Esophagus squamous epithelium (tissue), 5 donors: ENCODE measurements at places on chromosomes 2 and 18.

GRCh38 chr2:74014813-74015212 lies 30.1 kb downstream of the TET3 start:
- no peak for DNase-seq
- H3K4me1 ChIP-seq, result peaks cover 2% of the 10 kb centered on the region
- no peaks in the 10 kb centered on the region for H3K36me3 ChIP-seq
- H3K27me3 ChIP-seq, result no peaks in the 10 kb centered on the region

DNA sequence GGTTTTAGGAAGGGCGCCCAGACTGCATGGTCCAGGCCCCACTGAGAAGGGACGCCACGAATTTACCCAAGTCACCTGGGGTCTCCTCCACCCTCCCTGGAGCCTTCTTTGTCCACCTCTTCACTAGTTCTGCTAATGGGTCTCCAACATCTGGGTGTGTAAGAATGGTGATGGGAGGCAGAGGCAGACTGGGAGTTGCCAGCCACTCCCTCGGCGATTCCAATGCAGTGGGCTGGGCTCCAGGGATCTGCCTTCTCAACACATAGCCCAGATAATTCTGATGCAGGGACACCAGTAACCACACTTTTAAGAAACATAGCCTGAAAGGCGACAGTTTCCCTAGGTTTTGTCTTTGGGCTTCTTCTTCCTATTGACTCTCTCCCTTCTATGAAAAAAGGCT lies 39.1 kb downstream of the MRPL44 start:
- peaks cover 21% of the 10 kb centered on the region for H3K4me1 ChIP-seq
- H3K27ac ChIP-seq, result no peak overlapping the region

DNA sequence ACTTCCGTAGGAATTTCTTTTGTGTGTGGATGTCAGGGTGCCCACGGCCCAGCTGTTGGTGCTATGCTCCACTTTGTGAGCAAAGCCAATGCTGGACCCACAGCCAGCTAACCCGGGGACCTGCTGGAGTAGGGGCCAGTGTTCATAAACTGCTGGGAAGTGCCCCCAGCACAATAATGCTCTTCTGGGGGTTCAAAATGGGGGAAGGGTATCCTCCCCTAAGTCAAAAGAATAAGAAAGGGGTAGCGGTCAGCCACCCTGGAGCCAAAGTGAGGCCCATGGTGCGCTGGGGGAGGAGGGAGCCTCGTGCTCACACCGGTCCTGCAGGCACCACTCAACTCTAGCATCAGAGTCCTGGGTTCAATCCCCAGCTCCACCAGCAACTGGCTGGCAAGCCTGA lies 115.8 kb upstream of the NPAS2 start:
- no peaks in the 10 kb centered on the region for H3K4me1 ChIP-seq
- H3K27ac ChIP-seq, result no peak overlapping the region
- DNase-seq, result no peak
- H3K36me3 ChIP-seq, result no peaks in the 10 kb centered on the region

DNA sequence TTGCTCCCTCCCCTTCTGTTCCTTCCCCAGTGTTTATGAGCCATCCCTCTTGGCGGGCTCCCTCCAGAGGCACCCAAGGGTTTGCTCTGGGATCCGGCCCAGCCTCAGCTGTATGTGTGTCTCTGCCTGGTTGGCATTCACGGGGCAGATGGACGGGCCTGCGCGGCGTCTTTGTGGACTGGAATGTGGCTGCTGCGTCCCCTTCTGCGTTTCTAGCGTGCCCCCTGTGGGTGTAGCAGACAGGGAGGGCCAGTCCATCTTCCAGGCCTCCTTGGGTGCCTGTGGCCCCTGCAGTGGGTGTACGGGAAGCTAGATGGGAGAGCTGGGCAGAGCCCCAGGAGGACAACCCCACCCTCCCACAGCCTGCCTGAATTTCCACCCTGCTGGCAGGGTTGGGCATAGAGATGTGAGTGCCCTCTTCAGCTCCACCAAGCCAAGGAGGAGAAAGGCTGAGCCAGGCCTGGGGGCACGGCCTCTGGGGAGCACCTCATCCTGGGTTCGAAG lies 15.7 kb downstream of the GPC1 start:
- H3K36me3 ChIP-seq, result no peaks in the 10 kb centered on the region
- no peak for DNase-seq
- H3K27ac ChIP-seq, result peak overlapping the region; percentile 86
- peaks cover 97% of the 10 kb centered on the region for H3K4me1 ChIP-seq
- H3K27me3 ChIP-seq, result peaks cover 60% of the 10 kb centered on the region

GRCh38 chr2:96599941-96600340 lies 38.2 kb downstream of the KANSL3 start:
- no peak overlapping the region for H3K27ac ChIP-seq
- no peaks in the 10 kb centered on the region for H3K4me1 ChIP-seq
- peaks cover 99% of the 10 kb centered on the region for H3K36me3 ChIP-seq
- no peaks in the 10 kb centered on the region for H3K27me3 ChIP-seq
- no peak for DNase-seq
- no peak overlapping the region for H3K4me3 ChIP-seq

DNA sequence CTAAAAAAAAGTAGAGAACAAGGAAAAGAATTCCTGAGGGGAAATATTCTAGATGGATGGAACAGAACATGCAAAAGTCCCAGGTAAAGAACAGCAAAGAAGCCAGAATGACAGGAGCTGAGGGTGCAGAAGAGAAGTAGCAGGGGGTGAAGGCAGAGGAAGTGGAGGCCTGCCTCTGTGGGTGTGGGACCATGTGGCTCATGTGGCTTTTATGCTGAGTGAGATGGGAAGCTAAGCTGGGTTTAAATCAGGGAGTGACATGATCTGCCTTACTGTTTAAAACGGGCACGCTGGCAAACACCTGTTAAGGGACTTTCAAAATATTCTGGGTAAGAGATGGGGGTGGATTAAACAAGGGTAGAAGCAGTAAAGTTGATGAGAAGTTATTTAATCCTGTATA lies 40.0 kb downstream of the GKN2 start:
- no peaks in the 10 kb centered on the region for H3K27me3 ChIP-seq
- DNase-seq, result no peak
- H3K27ac ChIP-seq, result no peak overlapping the region
- H3K4me3 ChIP-seq, result no peak overlapping the region
- no peaks in the 10 kb centered on the region for H3K36me3 ChIP-seq
- peaks cover 11% of the 10 kb centered on the region for H3K4me1 ChIP-seq

GRCh38 chr2:156004459-156004858 lies 328.1 kb downstream of the NR4A2 start:
- H3K27me3 ChIP-seq, result no peaks in the 10 kb centered on the region
- H3K4me3 ChIP-seq, result no peak overlapping the region
- H3K4me1 ChIP-seq, result no peaks in the 10 kb centered on the region

GRCh38 chr2:7748717-7749415 lies 831.7 kb downstream of the RNF144A start:
- H3K4me1 ChIP-seq, result peaks cover 6% of the 10 kb centered on the region
- no peak overlapping the region for H3K4me3 ChIP-seq
- no peak overlapping the region for H3K27ac ChIP-seq
- DNase-seq, result no peak

- H3K27ac ChIP-seq, result peak overlapping the region; percentile 74
- peaks cover 16% of the 10 kb centered on the region for H3K4me1 ChIP-seq
- no peaks in the 10 kb centered on the region for H3K36me3 ChIP-seq
- DNase-seq, result no peak
- no peak overlapping the region for H3K4me3 ChIP-seq
Measured at GRCh38 chr2:236871500-236872001, 214.1 kb upstream of the COPS8 start.

DNA sequence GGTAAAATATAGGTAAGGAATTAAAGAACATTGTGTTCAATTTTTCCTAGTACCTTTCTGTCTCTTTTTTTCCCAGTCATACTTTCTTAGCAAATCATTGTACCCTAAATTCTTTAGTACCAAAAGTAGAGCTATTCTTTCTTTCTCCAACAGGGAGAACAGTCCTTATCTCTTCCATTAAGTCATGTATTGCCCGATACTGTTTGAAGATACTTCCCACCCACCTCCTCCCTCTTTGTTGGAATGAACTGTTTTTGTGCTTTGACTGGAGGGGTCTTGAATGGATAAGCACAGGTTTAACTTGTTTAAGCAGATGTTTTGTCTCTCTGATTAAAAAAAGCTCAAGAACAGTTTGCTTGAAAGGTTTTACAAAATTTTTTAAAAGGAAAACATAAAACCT lies 41.3 kb downstream of the RAB10 start:
- no peak overlapping the region for H3K27ac ChIP-seq
- no peak overlapping the region for H3K4me3 ChIP-seq
- H3K36me3 ChIP-seq, result no peaks in the 10 kb centered on the region
- no peaks in the 10 kb centered on the region for H3K4me1 ChIP-seq
- no peak for DNase-seq

DNA sequence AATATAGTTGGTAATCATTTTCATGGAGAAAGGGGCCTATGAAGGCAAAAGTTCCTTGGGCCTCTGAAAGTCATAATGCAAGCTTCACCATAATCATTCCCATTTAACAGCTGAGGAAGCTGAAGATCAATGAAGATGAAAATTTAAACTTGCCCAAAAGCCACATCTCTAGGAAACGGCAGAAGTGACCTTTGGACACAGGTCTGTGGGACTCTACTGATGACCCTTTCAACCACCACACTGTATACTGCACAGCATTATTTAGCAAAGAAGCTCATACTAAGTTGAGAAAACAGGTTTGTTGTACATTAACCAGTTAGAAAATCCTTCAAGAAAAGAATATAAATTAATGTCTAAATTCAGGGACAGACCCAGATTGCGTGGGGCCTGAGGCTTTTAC lies 51.6 kb upstream of the ACTR3 start:
- no peak overlapping the region for H3K4me3 ChIP-seq
- H3K36me3 ChIP-seq, result no peaks in the 10 kb centered on the region
- H3K27me3 ChIP-seq, result no peaks in the 10 kb centered on the region

- no peak within 1 kb of the TSS for H3K4me3 ChIP-seq
- no peak within 1 kb of the TSS for H3K27ac ChIP-seq
- DNase-seq, result no peak
- H3K27me3 ChIP-seq, result no peaks in the 10 kb centered on the region
- no peaks in the 10 kb centered on the region for H3K36me3 ChIP-seq
Measured at GRCh38 chr18:45723567-45724355, at the start of gene SLC14A1. SLC14A1 (plus strand) TSS chr18:45724181; CDS start chr18:45730321, 6,140 bp downstream.

DNA sequence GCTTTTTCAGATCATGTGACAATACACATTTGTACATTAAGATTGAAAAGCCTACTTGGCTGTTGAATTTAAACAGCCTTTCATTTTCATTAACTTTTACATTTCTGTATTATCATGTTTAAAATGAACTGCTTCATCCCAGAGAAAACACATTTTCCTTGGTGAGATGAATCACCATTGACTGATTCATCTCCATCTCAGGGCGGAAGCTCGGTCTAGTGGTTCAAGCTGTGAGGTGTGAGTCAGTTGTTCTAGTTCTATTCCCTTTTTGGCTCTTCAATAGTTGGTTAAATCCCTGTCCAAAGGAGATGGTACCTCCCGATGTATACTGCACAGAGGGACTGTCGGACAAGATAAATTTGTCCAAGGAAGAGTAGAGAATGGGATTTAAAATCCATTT lies 189.7 kb downstream of the ADCYAP1 start:
- H3K27me3 ChIP-seq, result no peaks in the 10 kb centered on the region
- no peak for DNase-seq
- H3K4me3 ChIP-seq, result no peak overlapping the region
- no peaks in the 10 kb centered on the region for H3K36me3 ChIP-seq
- H3K4me1 ChIP-seq, result no peaks in the 10 kb centered on the region
- no peak overlapping the region for H3K27ac ChIP-seq

GRCh38 chr2:239809391-239809790 lies 215.8 kb downstream of the NDUFA10 start:
- DNase-seq, result no peak
- no peaks in the 10 kb centered on the region for H3K36me3 ChIP-seq
- H3K4me3 ChIP-seq, result no peak overlapping the region
- no peak overlapping the region for H3K27ac ChIP-seq

GRCh38 chr18:64259871-64260270 lies 111.0 kb upstream of the LINC00305 start:
- no peak for DNase-seq
- no peak overlapping the region for H3K27ac ChIP-seq
- H3K36me3 ChIP-seq, result no peaks in the 10 kb centered on the region
- no peaks in the 10 kb centered on the region for H3K27me3 ChIP-seq
- no peaks in the 10 kb centered on the region for H3K4me1 ChIP-seq

DNA sequence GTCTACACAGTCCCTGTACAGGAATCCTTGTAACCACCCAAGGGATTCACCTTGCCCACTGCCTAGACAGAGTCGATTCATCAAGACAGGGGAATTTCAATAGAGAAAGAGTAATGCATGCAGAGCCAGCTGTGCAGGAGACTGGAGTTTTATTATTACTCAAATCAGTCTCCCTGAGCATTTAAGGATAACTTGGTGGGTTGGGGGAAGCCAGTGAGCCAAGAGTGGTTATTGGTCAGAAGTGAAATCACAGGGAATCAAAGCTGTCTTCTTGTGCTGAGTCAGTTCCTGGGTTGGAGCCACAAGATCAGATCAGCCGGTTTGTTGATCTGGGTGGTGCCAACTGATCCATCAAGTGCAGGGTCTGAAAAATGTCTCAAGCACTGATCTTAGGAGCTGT lies 17.8 kb upstream of the FAM98A start:
- no peak for DNase-seq
- no peak overlapping the region for H3K4me3 ChIP-seq
- H3K36me3 ChIP-seq, result no peaks in the 10 kb centered on the region
- no peaks in the 10 kb centered on the region for H3K4me1 ChIP-seq

GRCh38 chr2:38685116-38685735 lies 19.3 kb downstream of the GALM start:
- H3K27ac ChIP-seq, result no peak overlapping the region
- no peak for DNase-seq
- H3K4me1 ChIP-seq, result peaks cover under 1% of the 10 kb centered on the region
